ENCODE measurements at places on chromosomes 1 and 21. TPM values are rescaled to one million over a fixed set of nuclear protein-coding genes. Genes with fewer than 3 reads are reported as not detected.

Gene PLA2G2F
- not detected for polyA plus RNA-seq

DNA sequence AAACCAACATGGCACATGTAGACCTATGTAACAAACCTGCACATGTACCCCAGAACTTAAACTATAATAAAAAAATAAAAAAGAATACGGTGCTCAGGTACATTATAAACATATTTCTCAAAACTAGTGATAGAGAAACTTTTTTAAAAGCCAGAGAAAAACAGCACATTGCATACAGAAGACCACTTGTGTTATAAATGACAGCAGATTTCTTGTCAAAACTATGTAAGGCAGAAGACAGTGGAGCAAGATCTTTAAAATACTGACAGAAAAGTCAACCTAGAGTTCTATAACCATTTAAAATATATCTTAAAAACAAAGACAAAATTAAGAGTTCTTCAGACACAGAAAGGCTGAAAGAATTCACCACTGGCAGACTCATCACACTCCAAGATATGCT is 144.7 kb downstream of the NEGR1 start:
- DNase-seq = no peak

- no peak for DNase-seq
Observed at GRCh38 chr1:165815725-165816124, 11.7 kb upstream of the UCK2 start.

DNA sequence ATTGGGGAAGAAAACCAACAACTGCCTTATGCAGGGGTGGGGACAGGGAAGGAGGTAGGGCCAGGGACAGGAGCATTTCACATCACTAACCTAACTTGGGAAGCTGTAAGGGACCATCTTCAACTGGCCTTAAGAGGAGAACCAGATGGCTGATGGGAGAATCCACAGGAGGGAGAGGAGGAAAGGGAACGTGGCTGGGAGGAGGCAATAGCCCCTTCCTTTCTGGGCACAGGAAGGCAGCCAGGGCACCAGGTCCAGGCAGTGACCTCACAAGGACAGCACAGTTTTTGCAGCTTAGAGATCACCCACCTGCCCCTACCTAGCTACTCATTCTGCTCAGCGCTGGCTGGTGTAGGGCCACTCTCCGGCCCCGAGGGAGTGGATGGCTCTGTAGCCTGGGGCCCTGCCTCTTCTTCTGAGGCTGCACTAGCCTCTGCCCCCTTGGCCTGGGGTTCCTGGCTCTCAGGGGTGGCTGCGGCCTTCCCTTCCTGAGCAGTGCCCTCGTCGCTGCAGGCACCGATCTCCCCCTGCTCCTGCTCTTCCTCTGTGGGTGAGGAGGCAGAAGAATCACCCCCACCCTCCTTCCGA is 1.7 kb downstream of the MARCKSL1 start:
- no peak for DNase-seq

DNA sequence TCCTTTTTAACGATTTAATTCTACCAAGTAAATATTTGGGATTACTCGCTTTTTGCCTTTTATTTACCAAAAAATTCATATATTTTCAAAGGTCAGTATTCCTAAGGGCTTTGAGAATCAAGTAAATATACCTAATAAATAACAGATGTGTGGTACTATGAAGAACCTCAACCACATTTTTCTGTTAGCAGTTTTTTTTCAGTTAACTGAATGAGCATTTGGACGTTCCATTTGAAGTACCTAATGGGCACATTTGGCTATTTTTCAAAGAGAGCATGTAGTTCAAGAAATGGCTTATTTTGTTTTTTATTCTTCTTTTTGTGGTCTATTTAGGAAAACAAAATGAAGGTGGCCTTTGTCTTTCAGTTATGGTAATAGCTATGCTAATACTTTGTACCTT is 253.0 kb downstream of the GPR52 start:
- DNase-seq = no peak

DNA sequence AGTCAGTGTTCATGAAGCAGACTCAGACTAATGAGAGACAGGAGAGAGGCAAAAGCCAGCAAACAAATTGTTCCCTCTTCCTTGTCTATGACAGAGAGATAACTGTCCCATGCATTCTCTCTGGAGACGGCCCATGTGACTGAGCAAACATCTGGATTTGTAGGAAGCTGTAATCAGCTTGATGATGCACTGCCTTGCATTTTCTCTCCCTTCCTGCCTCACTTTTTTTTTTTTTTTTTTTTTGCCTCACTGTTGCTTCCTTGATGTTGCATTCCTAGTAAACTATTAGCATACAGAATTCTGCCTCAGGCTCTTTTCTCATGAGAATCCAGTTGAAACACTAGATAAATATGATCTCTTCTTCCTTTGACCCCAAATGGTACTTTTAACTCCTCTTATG is 134.5 kb downstream of the HHIPL2 start:
- no peak for DNase-seq

GRCh38 chr1:226629210-226629895 is 80.8 kb downstream of the STUM start:
- no peak for DNase-seq

DNA sequence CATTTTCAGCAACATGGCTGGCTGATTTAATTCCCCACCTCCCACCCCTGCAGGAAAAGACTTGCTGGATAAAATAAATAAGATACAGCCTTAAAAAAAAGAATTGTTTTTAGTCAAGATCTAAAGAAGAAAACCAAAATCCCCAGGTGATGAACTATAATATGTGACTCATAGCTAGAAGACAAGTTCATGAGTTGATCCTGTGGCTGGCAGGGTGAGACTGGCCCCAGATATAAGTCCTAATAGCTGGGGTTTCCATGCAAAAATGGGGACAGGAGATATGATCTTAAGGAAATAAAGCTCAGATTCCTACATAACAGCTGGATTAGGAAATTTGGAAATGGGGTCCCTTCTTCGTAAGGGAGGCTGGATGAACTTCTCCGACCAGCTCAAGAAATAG is 21.9 kb upstream of the RGSL1 start:
- DNase-seq = no peak

DNA sequence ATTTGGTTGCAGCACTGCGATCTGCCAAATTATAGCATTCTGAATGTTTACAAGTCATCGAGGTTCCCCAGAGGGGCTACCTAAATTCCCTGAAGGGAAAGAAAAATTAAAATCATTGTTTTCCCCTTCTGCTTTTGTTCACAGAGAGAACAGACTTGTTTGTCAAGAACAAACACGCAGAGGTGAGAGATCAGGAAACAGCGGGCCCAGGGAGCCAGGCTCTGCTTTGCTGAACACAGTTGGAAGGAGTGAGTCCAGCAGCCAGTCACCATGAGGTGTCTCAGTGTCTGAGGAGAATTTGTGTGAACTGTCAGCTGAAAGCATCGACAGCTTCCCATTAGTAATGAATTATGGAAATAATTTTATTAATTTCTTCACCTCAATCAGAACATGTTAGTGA is 52.5 kb downstream of the RWDD3 start:
- no peak for DNase-seq

Gene APOBEC4
- not detected for polyA plus RNA-seq

DNA sequence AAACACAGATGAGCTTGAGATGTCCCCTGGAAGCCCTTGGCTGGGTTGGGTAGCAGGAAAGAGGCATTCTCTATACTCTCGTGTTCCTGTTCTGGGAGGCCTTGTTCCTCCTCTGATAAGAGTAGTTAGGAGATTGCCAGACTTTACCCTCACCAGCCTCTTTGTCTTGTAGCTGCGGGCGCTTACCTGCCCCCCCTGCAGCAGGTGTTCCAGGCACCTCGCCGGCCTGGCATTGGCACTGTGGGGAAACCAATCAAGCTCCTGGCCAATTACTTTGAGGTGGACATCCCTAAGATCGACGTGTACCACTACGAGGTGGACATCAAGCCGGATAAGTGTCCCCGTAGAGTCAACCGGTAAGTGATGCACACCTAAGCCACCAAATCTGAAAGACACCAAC is 5.2 kb downstream of the AGO1 start:
- no peak for DNase-seq

DNA sequence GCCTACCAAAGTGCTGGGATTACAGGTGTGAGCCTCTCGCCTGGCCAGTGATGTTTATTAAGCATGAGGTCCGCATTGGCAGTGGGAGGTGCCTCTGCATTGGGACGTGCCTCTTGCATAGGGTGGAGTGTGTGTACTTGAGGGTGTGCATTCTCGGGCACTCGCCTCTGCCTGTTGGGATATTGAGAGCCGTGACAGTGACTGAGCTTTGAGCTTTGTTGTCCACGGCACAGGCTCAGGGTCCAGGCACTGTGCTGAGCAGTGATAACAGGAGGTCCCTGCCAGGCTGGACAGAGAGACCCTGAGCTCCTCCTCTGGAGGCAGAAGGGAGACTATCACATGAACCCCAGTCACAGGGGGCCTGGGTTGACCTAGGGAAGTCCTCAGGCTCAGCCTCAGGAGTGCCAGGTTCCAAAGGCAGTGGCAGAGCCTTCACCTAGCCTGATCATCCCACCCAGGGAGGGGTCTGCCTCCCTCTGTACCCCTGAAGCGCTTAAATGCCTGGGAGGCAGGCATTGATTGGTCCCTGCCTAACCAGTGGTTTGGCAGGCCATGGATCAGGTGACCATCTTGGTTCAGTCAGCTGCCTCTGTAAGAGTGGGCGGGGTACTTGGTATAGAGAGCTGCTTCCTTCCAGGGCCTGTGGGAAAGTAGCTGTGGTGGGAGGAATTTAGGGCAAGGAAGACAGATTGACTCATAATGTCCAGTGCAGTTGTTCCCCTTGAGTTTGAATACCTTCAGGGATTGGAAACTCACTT is 213.8 kb upstream of the TMEM51 start:
- DNase-seq = peak; percentile 65
